ENCODE measurements at places on chromosomes 2 and 18.

DNA sequence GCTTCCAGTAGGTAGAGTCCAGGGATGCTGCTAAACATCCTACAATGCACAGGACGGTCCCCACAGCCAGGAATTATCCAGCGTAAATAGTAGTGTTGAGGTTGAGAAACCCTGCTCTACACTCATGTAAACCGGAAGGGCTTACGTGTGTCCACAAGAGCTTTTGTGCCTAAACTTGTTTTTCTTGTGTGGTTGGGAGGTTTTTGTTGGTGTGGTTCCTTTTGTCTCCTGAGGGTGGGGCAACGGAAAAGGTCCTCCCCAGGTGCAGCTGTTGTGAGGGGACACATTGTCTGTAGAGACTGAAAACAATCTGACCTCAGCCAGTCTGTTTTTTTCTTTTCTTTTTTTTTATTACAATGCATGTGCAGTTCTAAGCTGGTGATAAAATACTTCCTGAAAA is 72.7 kb upstream of the MGAT5 start:
- peak; percentile 51 for DNase-seq

GRCh38 chr2:239824046-239824694 is 201.0 kb downstream of the NDUFA10 start:
- no peak for DNase-seq

DNA sequence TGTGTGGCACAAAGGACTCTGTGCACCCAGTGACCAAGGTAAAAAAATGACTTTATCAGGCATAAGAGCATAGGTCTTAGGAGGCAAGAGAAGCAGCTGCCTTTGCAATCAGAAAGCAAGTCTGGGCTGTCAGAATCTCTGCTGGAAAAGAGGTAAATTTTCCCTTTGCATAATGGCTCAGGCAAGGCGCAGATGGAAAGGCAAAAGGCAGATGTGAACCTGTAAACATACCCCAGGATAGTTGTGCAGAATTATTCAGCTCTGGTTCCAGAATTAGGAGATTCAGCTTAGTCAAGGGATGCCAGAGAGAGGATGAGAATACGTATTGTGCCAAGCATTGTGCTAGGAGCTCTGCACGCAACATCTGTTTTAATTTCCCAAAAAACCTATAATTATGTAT is 258.7 kb downstream of the CLIP4 start:
- no peak for DNase-seq

DNA sequence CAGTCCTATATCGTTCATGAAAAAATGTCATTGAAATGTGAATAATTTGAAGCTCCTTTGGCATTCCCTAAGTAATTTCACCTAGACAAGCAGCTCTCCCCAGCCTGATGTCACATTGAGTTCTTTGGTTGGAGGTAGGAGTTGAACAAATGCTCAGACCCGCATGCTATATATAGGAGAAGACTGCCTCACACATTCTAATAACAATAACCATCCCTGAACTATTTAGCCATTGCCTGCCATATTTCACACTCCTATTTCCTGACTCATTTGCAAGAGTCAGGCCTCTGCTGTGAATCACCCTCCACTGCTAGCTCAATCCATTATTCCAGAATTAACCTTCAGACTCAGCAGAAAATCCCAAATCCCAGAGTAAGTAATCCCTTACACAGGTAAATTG is 256.6 kb upstream of the ACVR2A start:
- no peak for DNase-seq

GRCh38 chr2:176646033-176646615 is 376.9 kb downstream of the MTX2 start:
- DNase-seq: no peak
